Neuronal stem cell (in vitro differentiated cells): ENCODE measurements at places on chromosomes 12 and 14.

DNA sequence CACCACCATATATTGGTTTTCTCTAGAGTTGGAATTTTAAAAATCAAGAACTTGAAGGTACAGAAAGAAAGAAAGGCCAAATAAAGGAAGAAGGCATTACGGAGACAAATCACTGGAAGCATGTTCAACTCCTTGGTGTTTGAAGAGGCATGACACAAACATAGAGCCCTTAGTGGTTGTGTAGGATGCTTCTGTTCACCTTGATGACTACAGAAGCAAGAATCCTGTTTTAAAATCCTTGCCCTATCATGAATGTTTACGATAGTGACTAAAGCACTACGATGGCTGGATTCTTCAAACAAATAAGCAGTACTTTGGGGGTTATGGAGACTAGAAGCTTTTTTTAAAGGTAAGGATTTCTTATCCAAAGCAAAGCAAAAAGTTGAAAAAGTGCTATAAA is 10.3 kb upstream of the ISM2 start:
- DNase-seq = no peak

DNA sequence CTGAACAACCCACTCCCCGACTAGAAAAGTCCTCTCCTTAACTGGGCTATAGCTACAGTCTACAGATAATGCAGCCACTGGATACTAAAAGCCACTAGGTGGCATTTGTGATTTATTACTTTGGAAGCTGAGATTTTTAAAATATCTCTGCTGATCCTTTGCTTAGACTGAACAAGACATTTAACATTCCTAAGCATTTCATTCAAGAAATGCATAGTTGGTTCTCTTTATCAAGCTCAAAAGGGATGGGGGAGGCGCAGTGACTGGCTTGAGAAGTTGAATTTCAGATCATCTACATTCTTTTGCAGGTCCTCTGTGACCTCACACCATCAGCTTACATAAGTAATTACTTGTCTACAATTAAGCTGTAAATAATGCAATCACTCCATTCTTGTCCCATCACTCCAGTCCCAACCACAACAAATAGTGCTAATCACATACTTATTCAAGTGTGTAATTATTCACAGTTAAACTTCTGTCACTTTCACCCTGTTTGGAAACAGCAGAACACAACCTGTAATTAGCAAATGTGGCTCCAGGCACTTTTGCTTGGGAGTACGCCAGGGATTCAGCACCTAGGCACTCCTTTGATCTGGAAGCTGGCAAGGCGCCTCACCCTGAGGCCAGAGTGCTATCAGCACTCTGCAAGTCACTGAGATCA is 203.6 kb downstream of the NOVA1 start:
- DNase-seq = peak; percentile 9

DNA sequence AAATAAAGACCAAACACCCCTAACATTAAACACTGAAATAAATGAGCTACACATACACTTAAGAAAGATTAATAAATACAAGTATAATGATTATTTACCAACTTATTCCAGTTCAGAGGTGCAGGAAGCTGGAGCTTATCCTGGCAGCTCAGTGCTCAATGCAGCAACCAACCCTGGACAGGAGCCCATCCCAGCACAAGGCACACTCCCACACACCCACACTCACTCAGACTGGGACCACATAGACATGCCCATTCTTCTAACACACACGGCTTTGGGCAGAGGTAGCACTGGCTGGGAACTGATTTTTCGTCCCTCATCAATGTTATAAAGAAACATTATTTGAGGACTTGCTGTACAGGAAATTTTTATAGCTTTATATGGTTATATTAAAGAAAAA is 797.4 kb downstream of the RPS29 start:
- no peak for DNase-seq

DNA sequence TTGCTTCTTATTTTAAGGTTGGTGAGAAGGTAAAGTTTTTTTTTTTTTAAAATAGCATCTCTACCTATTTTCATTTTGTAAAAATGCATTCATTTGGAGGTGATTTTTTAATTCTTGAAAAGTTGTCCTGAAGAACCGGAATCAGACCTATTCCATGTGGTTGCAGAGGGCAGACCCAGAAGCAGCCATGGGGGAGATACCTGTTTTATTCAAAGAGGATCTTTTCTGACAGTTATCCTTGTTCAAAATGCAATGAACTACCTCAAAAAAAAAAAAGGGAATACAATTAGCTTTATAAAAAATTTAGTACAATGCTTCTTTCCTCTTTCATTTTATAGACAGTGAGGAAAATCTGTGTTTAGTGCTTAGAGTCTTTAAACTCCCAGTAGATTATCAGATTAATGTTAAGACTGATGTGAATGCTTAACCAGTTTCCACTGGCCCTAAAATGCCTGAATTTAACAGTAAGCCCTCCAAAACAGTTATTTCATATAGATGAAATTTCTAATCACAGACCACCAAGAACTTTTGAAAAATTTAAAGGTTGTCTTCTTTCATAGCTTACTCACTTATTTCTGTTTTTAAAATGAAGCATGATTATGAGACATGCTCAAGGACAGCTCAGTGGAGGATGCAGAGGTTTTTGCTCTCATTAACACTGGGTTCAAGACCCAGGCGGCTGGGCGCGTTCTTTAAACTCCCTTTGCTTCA is 8.6 kb upstream of the NEMF start:
- DNase-seq = no peak

- DNase-seq = no peak
Observed at GRCh38 chr14:68854421-68854820, 61.6 kb upstream of the ZFP36L1 start.

GRCh38 chr14:72663076-72663487 is 230.8 kb downstream of the DPF3 start:
- no peak for DNase-seq

DNA sequence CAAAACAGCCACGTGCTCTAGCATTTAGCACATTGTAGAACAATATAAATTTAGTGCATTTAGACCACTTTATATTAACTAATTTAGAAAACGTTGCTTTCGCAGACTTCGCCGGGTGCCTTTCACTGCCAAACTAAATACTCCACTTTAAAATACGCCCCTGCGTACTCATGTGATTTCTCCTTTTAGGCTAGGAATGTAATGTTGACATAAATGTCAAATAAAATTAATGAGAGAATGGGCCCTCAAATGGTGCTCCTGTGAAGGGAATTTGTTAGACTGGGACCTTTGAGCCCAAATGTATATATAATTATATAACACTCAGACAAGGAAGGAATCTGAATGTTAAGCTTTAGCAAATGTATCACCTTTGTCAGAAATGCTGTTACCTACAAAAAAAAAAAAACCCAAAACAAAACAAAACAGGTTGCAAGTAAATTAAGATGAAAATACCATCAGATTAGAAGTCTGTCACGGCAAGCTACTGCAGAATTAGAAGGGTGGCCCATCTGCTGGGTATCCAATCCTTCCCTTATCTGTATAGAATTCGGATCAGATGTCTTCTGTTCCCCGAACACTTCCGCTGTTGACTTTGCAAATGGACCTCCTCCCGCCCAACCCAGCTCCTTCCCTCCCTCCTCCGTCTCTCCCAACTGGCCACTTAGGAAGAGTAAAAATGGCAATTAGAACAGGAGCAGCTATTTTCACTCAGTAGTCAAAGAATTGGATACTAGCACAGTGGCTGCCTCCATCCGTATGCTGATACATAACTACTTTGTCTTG is 159.3 kb upstream of the FOXN3 start:
- DNase-seq = no peak

DNA sequence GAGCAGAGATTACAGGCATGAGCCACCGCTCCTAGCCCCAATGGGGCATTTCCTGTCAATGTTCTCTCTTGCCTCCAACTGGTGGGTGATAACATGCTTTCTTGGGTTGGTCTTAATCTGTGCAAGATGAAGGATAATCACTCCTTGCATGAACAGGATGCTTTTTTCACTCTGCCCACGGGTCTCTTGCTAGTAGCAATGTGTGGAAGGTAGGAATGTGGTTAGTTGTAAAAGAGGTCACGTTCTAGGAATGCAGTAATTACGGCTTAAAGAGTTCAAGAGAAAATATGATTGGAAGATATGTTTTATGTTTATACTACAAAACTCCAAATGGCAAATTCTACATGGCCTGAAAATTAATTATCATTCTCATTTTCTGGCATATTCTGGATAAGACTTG is 10.5 kb downstream of the RNASE10 start:
- DNase-seq = no peak

GRCh38 chr14:102096569-102097188 is 9.8 kb upstream of the HSP90AA1 start:
- peak; percentile 73 for DNase-seq

DNA sequence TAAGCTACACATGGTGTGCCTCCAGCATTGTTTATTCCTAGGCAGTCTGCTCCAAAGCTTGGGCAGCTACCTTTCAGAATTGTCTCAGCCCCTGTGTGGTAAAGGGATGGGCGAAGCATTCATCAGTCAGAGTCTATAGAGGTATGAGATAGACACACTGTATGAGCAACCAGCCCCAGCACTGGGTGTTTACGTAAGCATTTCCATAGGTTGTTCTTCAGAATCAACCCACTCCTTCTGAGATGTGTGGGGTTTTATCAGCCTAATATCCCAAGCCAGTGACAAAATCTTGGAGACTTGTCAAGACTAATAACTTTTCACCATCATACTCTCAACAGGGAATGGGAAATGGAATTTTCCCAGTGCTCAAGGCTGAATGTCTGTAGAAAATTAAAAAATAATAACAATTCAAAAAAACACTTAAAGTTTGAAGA is 98.2 kb downstream of the BTG1 start:
- DNase-seq = no peak

- no peak for DNase-seq
Observed at GRCh38 chr12:76549131-76549530, 10.4 kb downstream of the OSBPL8 start.

DNA sequence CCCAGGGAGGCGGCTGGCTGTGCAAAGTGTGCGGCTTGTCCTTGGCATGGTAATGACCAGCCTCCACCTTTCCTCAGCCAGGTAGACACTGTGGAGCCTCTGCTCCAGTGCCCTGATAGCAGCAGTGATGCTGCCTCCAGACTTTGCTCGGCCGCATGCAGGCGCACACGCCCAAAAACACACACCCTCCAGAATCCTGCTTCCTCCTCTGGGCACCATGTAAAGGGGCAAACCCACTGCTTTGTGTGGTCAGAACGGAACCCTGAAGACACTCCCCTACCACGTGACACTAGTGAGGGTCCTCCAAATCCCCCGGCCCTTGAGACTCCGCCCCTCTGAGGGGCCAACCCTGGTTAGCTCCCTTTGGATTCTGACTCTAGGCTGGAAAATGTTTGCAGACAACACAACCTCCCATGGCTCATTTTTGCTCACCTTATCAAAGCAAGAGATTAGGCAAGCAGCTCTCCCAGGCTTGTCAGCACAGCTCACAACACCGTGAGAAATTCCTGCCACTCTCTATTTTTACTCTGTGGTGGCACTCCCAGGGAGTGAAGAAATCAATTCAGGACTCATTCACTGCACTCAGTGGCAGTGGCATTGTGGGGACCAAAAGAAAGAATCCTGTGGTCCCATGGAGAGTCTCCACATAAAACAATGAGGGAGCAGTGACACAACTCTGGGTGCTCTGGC is 4.5 kb downstream of the KRT77 start:
- no peak for DNase-seq

DNA sequence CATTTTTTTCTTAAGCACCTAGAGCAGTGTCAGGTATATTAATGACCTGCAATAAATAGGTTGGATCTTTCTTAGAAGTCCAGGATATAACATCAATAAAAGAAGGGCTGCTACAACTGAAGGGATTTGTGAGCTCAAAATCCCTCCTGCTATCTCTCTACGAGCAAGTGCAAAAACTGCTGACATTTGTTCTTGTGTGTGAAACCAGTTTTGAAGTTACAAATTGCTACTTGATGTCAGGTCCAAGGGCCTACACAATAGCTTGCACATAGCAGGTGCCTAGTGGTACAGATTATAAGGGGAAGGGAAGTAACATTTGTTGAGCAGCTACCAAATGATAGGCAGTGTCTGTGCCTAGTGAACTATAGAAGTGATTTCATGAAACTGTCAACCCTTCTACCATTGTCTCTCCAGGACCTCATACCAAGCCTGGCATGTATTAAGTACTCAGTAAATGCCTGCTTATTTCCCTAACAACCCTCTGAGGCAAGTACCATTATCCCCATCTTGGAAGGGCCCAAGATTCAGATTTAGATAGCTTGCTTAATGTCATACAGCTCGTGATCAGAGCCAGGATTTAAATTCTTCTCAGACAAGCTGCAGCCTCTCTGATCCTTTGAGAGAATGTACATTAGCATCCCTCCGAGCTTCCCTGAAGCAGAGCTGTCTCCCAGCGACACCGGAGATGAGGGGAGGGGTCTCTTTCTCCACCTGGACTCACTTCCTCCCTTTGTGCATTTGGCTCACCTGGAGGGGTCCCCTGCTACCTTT is 300.3 kb downstream of the ZFP36L1 start:
- no peak for DNase-seq

- DNase-seq = no peak
Observed at GRCh38 chr12:25677232-25677937, 124.3 kb upstream of the LMNTD1 start.

GRCh38 chr12:1922075-1922709 is 3.7 kb upstream of the CACNA2D4 start:
- no peak for DNase-seq

GRCh38 chr12:11920231-11920630 is 150.5 kb upstream of the BCL2L14 start:
- DNase-seq = no peak

GRCh38 chr14:95024380-95024779 is 132.9 kb downstream of the DICER1 start:
- no peak for DNase-seq

DNA sequence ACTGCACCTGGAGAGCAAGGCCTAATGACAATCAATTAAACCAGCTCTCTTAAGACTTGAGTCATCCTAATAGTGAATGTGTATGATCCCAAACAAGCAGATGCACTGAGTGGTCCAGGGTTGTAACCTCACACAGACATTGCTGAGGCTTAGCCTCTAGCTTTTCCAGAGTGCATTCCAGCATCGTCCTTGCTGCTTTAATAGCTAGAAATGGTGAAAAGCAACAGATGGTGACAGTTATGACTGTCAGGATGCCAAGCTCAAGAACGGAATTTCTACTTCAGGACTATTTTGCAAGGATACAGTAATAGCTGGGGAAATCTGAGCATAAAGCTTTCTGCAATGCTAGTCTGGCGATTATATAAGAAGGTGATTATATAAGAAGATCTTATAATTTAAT is 34.6 kb downstream of the PTPRR start:
- no peak for DNase-seq

- DNase-seq = no peak
Observed at GRCh38 chr12:5582018-5582417, 150.1 kb downstream of the NTF3 start.

- DNase-seq = no peak
Observed at GRCh38 chr12:116040402-116040801, 237.1 kb downstream of the MED13L start.

- DNase-seq = no peak
Observed at GRCh38 chr14:92581206-92581605, 67.6 kb downstream of the RIN3 start.

GRCh38 chr14:65243766-65244442 is 141.6 kb upstream of the MAX start:
- no peak for DNase-seq

DNA sequence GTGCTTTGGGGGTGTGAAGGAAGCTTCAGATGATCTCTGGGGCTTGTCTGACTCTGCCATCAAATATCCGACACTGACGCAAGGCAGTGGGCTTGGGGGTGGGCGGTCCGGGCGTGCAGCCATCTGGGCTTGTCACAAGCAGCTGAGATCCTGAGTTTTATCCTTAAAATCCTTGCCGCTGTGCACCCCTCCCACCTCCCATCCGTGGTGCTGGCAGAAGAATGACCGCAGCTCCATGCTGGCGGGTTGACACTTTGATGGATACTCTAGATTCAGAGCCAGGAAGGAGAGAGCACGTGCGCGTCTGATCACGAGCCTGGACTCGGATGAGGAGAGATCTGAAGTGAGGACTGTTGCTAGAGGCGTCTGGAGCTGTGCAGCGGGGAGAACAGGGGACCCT is 3.0 kb downstream of the ZFYVE21 start:
- DNase-seq = no peak
